Lung (tissue), 17 donors: ENCODE measurements at places on chromosomes 3 and 15. TPM values are rescaled to one million over a fixed set of nuclear protein-coding genes. Genes with fewer than 3 reads are reported as not detected.

DNA sequence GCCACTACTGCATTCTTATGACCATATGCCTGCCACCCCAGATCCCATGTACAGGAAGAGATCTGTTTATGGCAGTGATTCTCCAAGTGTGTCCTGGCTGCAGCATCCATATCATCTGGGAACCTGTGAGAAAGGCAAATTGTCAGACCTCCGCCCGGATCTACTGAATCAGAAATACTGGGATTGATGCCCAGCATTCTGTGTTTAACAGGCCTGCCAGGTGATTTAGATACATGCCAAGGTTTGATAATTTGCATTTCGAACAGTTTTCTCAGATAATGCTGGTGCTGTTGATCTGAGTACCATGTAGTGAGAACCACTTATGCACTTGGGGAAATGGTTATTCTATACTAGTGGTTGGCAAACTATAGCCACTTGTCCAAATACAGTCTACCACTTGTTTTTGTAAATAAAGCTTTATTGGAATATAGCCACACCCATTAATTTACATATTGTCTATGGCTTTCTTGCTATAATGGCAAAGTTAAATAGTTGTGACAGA is 165.4 kb downstream of the SSR3 start:
- DNase-seq, result no peak
- H3K27ac ChIP-seq, result no peak overlapping the region
- H3K4me1 ChIP-seq, result no peaks in the 10 kb centered on the region
- H3K4me3 ChIP-seq, result no peak overlapping the region

- H3K27ac ChIP-seq, result no peak overlapping the region
- no peaks in the 10 kb centered on the region for H3K27me3 ChIP-seq
- no peak for DNase-seq
- no peak overlapping the region for H3K4me3 ChIP-seq
- H3K36me3 ChIP-seq, result no peaks in the 10 kb centered on the region
- no peaks in the 10 kb centered on the region for H3K4me1 ChIP-seq
Observed at GRCh38 chr3:59456852-59457485, 407.1 kb upstream of the CFAP20DC start.

DNA sequence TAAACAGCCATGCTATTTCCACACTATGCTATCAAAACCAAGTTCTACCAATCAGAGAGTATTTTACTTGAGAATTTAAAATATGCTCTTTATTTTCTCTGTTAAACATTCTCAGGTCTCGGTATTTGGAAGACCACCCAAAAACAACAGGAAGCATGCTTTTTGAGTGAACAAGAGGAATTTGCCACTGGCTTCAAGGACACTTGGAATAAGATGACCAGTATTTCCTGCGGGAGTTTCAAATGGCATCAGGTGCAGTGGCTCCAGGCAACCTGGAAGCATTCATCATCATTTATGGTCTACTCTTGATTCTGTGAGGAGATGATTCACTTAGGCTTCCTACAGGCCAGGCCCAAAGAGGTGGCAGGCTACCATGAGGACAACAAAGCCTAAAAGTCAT is 305.7 kb upstream of the ATP11B start:
- no peaks in the 10 kb centered on the region for H3K4me1 ChIP-seq
- no peak overlapping the region for H3K4me3 ChIP-seq
- no peaks in the 10 kb centered on the region for H3K36me3 ChIP-seq
- no peak for DNase-seq
- H3K27ac ChIP-seq, result no peak overlapping the region
- H3K27me3 ChIP-seq, result no peaks in the 10 kb centered on the region

DNA sequence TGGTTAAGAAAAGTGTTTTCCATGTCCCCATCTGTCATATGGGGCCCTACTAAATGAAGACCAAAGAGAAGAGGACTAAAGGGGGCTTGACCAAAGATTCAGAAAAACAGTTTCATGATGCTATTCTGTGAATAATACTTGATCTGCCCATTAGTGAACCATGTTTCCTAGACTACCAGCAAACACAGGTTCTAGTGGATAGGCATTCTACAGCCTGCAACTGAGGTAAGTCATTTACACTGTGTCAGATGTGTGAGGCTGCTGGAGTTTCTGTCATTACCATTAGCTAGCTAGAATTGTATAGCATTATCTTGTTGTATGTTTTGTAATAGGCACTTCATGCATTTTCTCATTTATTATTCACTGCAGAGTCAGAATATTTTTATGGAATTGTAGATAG is 6.6 kb downstream of the GPR171 start:
- H3K4me3 ChIP-seq, result no peak overlapping the region
- H3K27me3 ChIP-seq, result no peaks in the 10 kb centered on the region
- H3K36me3 ChIP-seq, result no peaks in the 10 kb centered on the region
- H3K4me1 ChIP-seq, result no peaks in the 10 kb centered on the region

GRCh38 chr3:14141144-14141543 is 16.3 kb downstream of the TMEM43 start:
- H3K36me3 ChIP-seq, result peaks cover 16% of the 10 kb centered on the region
- H3K4me3 ChIP-seq, result no peak overlapping the region
- peaks cover 12% of the 10 kb centered on the region for H3K4me1 ChIP-seq
- DNase-seq, result no peak
- no peaks in the 10 kb centered on the region for H3K27me3 ChIP-seq

DNA sequence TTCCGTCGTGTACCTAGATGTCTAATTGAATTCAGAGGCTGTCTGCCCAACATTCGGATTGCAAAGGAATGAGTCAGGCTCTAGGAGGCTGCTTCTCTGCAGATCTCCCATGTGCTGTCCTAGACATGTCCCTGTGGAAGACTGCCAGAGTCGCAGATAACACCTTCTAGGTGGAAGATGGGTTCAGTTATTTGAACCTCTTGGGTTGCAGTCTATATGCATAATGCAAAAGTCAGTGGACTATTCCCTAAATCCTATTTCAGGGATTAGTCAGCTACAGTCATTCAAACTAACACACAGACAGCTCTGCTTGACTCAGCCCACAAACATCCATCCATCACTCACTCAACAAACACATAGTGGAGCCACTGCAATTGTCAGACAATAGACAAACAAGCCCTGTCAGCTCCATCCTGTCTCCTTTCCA is 300.0 kb upstream of the CTNNB1 start:
- no peaks in the 10 kb centered on the region for H3K36me3 ChIP-seq
- H3K27me3 ChIP-seq, result no peaks in the 10 kb centered on the region
- H3K4me3 ChIP-seq, result no peak overlapping the region

DNA sequence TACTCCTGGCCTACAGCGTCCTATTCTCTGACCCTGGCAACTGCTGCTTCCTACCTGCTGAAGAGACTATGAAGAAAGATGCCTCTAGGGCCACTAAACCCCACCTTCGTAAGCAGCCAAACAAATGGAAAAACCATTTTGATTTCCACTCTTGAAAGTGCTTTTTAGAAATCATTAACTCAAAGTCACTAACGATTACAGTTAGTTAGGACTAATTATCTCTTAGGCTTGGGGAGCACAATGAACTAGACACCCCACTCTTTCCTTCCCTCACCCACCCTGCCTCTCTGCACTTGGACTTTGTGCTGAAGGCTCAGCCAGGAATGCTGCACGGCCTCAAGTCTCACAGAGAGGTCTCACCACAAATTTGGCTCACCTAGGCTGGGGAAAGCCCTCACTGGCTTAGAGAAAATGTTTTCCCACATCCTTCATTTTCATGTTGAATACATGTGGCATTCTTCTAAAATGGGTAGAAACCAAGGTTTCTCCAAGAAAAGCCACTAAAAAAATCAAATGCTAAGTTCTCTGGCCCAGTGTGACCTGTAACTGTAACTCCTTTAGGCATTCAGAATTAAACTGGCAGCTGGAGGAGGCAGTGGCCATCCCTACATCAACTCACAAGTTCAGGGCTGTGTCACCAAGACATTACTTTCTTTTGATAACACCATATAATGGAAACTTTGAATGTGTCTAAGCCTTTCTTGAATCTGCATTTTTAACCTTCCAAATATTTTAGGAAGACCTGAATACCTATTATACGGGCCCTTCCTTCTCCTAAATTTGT is 47.1 kb downstream of the NPTN start:
- H3K27me3 ChIP-seq, result no peaks in the 10 kb centered on the region
- no peak overlapping the region for H3K4me3 ChIP-seq
- peaks cover 37% of the 10 kb centered on the region for H3K36me3 ChIP-seq
- H3K27ac ChIP-seq, result no peak overlapping the region
- DNase-seq, result no peak
- H3K4me1 ChIP-seq, result no peaks in the 10 kb centered on the region

DNA sequence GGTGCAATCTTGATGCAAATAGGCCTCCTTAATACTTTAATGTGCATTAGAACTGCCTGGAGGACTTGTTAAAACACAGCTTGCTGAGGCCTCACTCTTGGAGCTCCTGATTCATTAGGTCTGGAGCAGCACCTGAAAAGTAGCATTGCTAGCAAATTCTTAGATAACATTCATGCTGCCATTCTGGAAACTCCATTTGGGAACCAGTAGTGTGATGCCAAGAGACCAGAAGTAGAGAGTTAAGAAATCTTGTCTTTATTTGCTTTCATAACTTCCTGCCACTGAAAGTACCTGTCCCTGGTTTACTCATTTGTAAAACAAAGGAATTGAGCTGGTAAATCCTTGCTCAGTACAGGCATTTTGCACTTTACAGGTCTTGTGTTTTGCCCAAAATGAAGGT is 72.0 kb downstream of the RAP2B start:
- H3K27me3 ChIP-seq, result no peaks in the 10 kb centered on the region
- no peak overlapping the region for H3K27ac ChIP-seq
- H3K4me1 ChIP-seq, result no peaks in the 10 kb centered on the region
- no peak overlapping the region for H3K4me3 ChIP-seq

- no peak for DNase-seq
- no peaks in the 10 kb centered on the region for H3K36me3 ChIP-seq
- no peak overlapping the region for H3K4me3 ChIP-seq
- H3K27me3 ChIP-seq, result no peaks in the 10 kb centered on the region
Observed at GRCh38 chr3:159669766-159670165, 318.9 kb upstream of the IL12A start.

DNA sequence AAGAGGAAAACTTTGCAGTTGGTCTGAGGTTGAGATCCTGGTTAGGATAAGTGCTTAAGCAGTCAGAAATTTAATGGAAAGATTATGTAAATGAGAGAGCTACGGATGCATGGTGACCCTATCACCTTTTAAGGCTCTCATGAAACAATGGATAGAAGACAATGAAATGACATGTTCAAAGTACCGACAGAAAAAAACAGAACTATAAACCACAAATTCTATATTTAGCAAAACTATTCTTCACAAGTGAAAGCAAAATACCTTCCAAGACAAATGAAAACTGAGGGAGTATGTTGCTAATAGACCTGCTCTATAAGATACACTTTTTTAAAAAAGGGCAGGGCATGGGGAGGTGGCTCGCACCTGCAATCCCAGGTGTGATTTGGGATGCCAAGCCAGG is 32.2 kb downstream of the DNAAF4 start:
- H3K27ac ChIP-seq, result no peak overlapping the region
- no peak overlapping the region for H3K4me3 ChIP-seq
- no peaks in the 10 kb centered on the region for H3K36me3 ChIP-seq
- no peaks in the 10 kb centered on the region for H3K4me1 ChIP-seq
- DNase-seq, result no peak
- no peaks in the 10 kb centered on the region for H3K27me3 ChIP-seq

GRCh38 chr15:75230016-75230343 is 28.2 kb upstream of the GOLGA6C start:
- no peaks in the 10 kb centered on the region for H3K36me3 ChIP-seq
- H3K27me3 ChIP-seq, result no peaks in the 10 kb centered on the region
- no peak overlapping the region for H3K27ac ChIP-seq
- DNase-seq, result no peak

GRCh38 chr3:186642014-186642413 is 1.8 kb downstream of the FETUB start:
- no peaks in the 10 kb centered on the region for H3K27me3 ChIP-seq
- no peak for DNase-seq
- no peaks in the 10 kb centered on the region for H3K4me1 ChIP-seq
- no peak overlapping the region for H3K4me3 ChIP-seq

DNA sequence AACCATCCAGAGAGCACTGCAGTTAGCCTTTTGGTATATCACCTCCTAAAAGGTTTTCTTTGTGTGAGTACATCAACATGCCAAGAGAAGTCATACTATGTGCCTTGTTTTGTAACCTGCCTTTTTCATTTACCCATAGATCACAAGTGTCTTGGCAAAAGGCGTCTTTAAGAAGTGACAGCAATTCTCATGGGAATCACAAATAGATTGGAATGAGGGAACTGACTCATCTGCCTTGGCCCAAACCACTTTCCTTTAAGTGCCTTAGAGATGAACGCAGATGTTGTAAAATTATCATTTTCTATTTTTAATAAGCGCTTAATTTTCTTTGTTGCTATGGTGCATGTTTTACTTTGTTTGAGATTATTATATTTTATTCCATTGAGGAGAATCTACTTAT is 20.7 kb upstream of the POMGNT2 start:
- H3K4me3 ChIP-seq, result no peak overlapping the region
- H3K27me3 ChIP-seq, result no peaks in the 10 kb centered on the region
- DNase-seq, result no peak
- no peak overlapping the region for H3K27ac ChIP-seq

GRCh38 chr15:95141486-95141885 is 910.1 kb downstream of the MCTP2 start:
- no peak for DNase-seq
- H3K4me3 ChIP-seq, result no peak overlapping the region
- H3K4me1 ChIP-seq, result no peaks in the 10 kb centered on the region

C3orf85 gene
- total RNA-seq, result not detected

CDC25A gene
- total RNA-seq, result 1.5 TPM

C3orf80 gene
- 0.91 TPM for total RNA-seq

GBE1 gene
- total RNA-seq, result 39.1 TPM

DNAJA4 gene
- 42.7 TPM for total RNA-seq

KBTBD13 gene
- 0.23 TPM for total RNA-seq

SEMA3B gene
- 47.9 TPM for total RNA-seq

CAND2 gene
- 5.9 TPM for total RNA-seq
